Stromal cell of bone marrow (primary cell): ENCODE measurements at places on chromosomes 2 and 18.
A peak's percentile ranks its signal among the peaks of the same experiment; 100 is the strongest.

DNA sequence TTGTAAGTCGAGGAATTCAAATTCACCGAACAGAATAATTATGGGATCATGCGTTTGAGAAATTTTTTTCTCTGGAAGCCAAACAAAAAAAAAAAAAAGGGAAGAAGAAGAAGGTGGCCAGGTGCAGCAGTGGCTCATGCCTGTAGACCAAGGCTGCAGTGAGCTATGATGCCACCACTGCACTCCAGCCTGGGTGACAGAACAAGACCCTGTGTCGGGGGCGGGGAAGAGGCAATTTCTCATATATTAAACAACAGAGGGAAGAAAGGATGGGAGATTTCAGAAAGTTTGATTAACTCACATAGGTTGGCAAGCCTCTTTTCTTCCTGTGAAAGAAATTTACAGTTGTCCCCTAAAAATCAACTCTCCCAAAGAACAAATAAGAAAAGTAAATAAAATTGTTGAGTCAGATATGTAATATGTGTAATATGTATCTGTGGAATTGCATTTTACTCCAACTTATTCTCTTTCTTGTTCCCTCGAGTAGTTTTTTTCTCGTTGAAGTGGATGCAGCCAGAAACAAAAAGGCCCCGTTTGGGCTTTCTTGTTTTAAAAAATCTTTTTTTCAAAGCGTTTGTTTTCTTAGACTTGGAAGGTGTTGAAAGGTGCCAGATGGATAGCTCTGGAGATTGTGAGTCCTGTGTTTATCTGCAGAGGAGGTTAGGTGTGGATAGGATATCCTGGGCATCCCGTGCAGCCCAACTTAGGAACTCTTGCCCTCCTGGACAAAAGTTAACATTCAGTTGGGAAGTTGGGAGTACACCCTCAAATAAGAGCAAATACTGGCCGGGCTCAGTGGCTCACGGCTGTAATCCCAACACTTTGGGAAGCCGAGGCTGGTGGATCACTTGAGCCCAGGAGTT is 25.4 kb upstream of the FMNL2 start:
- DNase-seq, result no peak

DNA sequence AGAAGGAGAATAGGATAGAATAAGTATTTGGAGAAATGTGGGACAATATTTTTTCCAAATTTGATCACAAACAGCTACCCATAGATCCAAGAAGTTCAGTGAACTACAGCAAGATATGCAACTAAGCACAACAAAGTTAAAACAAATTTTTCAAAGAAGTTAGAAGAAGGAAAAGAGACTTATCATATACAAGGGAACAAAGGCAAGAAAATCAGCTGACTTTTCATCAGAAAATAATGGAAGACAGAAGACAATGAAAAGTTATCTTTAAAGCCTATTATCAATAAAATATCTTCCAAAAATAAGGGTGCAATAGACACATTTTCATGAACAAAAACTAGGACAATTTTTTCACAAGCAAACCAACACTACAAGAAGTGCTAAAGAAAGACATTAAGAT is 202.8 kb upstream of the FN1 start:
- no peak for DNase-seq

GRCh38 chr2:169007356-169007755 is 23.8 kb downstream of the ABCB11 start:
- DNase-seq, result no peak

- DNase-seq, result no peak
Measured at GRCh38 chr2:112173646-112174319, 35.6 kb downstream of the FBLN7 start.

DNA sequence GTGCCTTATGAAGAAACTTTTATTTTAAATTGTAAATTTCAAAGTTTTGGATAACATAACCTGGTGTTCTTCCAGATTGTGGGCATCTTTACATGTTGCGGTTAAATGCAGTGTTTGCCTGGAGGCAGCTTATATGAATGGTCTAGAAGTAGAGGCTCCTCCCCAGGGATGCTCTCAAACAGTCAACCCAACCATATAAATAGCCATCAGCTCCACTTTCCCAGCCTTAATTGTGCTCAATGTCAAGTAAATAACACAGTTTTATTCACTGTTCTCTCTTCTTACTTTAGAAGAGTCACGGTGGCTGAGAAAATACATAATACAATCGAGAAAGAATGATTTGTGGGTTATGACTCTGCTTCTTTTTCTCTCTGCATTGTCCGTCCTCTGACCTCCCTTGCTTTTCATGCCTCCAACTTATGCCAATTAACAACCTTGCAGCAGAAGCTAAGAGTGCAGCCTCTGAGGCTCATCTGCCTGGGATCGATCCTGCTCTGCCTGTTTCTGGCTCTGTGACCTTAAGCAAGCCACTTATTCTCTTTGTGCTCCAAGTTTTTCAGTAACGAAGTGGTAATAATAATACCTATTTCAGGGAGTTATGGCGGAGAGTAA is 100.3 kb downstream of the DAW1 start:
- DNase-seq, result no peak

- peak; percentile 12 for DNase-seq
Measured at GRCh38 chr2:144183727-144184126, 336.2 kb downstream of the ZEB2 start.

DNA sequence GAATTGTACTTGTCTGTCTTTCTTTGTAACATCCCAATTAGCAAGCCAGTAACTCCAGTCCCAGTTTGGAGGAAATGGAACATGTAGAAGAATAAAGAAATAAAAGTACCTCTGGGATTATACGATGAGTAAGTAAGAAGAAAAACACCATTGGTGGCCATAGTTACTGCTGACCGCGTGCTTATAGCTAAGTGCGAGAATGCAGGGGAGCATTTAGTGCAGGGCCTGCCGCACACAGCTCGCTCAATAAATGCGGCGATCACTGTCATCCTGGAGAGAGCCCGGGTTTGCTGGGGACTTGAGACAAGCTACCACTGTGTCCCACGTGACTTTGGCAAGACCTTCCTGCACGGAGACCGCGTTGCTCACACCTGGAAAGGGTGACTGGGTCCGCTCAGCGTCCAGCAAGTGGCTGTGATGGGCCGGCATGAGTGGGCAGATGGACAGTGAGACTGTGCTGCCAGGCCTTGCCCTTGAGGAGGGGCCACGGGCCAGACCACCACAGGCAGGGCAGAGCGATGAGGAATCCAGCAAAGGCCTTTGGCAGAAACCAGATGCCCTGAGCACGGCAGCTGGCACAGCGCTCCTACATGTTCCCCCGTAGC is 54.8 kb downstream of the ADI1 start:
- no peak for DNase-seq

GRCh38 chr2:121707920-121708361 is 28.7 kb downstream of the NIFK start:
- DNase-seq, result no peak

GRCh38 chr2:69082430-69082997 is 69.5 kb downstream of the ANTXR1 start:
- no peak for DNase-seq

GRCh38 chr2:240832205-240832727 is 12.2 kb upstream of the KIF1A start:
- DNase-seq, result peak; percentile 50

GRCh38 chr2:170485254-170486026 is 229.7 kb upstream of the SP5 start:
- no peak for DNase-seq

- no peak for DNase-seq
Measured at GRCh38 chr2:215395687-215396460, 40.0 kb downstream of the FN1 start.

GRCh38 chr18:69985239-69985638 is 37.6 kb upstream of the CD226 start:
- no peak for DNase-seq

DNA sequence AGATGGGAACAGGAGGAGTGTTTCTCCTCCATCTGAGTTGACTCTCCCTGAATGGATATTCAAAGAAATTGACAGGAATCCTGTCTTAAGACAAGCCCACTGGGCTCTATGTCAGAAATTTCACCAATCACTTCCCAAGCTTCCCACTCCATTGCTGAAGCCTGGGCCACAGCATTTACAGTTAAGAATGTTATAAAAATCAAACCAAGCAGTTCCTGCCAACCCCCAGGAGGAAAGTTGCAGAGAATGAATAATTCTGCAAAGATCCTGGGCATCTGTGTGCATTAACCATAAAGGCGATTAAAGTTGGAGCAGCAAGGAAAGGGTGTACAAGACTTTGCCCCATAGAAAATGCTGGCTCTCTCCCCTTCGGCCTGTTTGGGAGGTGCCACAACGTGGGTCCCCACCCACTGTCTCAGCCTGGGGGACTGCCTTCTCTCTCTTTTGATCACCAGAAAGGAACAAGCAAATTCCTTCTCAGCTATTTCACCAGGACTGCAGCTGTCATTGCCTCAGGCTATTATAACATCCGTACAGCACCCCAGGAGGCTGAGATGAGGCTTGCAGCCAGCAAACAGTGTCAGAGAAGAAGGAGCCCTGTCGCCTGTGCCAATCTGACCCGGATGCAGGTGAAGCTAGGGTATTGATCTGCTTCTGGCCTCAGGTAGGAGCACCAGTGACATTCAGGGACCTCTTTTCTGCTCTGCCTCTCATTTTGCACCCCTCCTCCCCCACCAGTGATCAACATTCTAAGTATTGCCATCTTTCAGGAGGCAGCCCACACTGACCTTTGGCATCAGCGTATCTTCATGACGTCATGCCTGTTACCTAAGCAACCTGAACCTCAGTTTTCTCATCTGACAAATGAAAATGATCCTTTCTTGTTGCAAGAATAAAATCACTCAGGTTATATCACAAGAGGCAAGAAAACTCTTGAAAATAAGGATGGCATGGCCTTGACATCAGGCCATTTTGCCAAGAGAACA is 219.0 kb downstream of the SH3BP4 start:
- peak; percentile 56 for DNase-seq

- peak; percentile 73 for DNase-seq
Measured at GRCh38 chr18:28176948-28177827, at the start of gene CDH2. CDH2 (minus strand) TSS chr18:28177130; CDS start chr18:28177022, 108 bp downstream.

DNA sequence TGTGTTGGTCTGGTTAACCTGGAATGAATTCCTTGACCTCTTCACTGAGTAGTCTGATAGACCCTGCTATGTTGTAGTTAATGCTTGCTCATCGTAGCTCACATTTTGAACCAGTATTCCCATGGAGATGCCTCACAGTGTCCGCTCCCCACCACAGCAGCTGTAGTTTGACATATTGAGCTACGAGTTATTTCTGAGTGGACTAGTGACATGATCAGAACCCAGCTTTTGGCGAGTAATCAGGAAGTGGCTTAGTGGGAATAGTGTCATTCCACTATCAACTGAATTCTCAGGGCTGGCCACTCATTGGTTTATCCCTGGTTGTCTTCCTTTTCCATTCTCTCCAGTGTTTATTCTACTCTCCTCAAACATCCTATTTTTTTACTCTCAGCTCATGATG is 102.7 kb downstream of the MYO1B start:
- no peak for DNase-seq

DNA sequence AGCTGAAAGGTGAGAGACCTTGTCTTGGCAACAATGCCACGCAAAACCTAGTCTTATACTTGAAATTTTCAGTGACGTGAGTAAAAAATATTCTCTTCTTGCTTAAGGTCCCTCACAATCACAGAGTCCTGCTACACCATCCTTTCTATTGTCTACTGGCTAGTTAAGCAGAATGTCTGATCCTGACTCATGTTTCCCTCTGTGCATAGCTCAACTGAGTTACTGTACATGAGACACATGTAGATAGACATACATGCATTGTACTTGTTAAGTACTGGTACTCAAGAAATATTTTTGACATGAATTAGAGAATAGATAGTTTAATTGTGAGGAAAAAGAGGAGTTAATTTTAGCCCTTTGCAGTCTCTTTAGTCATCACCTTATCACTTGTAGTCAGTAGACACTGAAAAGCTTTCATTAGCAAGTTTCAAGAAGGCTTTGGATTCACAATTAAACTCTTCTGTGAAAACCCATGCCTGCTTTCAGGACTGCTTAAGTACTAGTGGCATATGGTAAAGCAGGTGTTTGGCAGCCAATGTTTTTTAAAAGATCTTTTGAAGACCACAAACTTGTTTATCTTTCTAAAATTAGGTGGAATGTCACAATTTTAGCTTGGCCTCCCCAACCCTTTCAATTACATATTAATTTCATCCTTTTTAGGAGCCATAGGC is 158.7 kb upstream of the CCDC150 start:
- no peak for DNase-seq

DNA sequence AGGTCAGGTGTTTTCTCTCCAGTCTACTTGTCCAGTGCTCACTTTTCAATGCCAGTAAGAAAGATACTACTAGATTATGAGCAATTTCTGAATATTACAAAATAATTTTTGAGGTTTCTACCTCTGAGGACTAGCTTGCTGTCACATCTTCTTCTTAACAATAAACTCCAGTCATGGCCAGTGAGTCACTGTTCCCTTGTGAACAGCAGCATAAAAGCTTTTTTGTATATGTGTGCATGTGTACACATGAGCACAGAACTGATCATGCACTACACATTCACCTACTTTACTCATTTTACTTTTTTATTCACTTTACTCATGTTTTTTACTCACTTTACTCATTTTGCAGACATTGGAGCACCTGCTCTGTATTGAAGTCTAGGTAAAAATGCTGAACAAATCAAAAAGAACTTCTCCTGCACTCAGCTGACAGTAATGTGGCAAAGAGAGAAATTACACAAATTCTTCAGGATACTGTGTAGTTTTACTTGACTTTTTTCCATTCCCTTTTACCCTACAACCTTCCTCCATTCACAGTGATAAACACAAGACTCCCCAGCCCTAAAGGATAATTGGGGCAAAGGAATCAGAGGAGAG is 28.0 kb downstream of the ST6GAL2 start:
- no peak for DNase-seq

DNA sequence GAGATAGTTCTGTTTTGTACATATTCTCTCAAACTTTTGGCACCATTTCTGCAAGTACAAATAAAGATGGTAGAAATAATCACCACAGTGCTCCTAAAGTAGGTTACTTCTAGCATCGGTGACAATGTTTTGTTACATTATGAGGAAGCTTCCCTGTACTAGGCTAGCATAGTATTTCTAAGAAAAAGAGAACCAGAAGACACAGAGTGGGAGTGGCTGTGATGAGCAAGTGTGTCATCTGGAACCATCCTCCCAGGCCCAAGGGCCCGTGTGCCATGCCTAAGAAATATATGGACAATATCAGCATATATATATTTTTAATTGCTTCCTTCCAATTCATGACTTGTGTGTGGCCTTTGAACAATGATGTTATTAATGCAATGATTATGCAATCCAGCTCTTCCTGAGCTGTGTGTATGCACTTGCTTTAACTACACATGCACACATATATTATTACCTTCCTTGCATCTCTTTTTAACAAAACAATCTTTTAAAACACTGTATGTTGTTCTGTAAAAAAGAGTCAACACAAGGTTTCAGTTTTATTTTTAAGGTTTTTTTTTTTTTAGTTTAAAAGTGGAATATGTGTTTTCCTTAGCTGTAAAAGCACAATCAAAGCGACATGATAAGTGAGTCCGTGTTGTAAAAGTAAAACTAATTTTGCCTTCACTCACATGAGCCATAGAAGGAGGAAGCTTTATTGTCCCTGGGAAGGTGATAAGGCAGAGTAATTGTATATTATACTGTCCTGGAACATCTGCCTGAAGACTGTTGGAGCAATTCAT is 303.9 kb downstream of the ZNF407 start:
- no peak for DNase-seq

DNA sequence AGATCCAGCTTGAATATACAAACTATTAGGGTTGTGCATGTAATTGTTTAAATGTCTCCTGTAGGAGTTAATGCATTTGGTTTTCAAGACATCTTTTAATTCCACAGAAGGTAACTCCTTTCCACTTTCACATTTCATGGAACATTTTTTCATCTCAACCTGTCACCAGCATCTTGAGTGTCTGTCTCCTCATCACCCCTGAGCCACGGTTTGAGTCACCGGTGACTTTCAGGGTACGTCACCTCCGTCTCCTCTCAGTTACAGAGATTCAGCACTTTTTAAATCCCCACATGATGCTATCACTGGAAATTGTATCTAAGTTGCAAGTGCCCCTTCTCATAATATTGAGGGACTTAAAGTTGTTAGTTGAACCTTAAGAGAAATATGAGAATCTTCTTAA is 25.3 kb downstream of the GPR55 start:
- no peak for DNase-seq
